ENCODE measurements at places on chromosomes 6 and 20.

DNA sequence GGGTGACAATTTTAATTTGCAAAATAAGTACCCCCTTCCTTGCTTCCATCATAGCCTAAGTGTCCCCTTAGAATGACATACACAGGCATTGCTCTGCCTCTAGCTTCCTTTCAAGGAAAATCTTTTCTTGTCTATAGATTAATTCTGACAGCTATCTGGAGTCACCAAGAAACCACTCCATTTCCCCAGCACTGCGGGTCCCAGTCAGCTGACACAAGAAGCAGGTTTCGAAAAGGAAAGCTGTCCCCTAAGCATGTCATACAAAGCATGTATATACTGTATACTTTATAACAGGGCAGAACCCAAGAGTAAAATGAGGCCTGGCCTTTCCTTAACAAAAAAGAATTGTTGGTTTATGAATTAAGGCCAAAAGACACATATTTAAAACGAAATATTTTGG lies 273.5 kb downstream of the BTBD9 start:
- DNase-seq: no peak

GRCh38 chr6:149493761-149494320 lies 9.0 kb upstream of the ZC3H12D start:
- DNase-seq: no peak

DNA sequence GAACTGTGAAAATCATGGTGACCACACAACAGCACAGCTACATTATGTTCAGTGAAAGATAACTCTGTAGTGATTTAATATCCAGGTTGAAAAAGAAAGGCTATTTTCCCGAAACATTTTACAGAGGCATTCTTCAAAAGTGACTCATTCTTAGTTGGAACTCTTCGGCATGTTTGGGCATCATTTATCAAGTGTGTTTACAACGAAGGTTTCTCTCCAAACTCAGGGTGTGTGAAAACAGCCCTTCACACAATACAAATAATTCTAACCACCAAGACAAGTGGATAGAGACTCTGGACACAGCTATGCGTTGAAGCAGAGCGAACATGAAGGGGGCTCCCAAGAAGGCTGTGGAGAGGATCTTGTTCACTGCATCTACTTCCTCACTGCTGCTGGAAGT lies 57.6 kb downstream of the CBLN4 start:
- DNase-seq: no peak

DNA sequence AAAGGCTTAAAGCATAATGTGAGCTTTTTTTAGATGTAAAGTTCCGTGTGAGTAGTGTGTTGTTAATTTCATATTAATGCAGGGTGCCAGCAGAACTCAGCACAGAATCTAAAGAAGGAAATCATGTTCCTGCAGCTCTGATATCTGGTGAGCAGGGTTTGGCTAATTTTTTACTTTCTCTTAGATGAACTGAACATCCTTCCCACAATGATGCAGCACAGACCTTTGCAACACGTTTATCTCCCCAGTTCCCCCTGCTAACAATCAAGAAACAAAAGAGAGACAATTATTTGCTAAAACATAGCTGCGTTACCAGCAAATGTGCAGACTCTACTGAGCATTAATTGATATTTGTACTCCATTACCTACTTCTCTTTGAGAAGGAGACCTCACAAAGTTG lies 39.1 kb upstream of the ATXN1 start:
- no peak for DNase-seq

GRCh38 chr6:159578629-159579028 lies 114.4 kb downstream of the SOD2 start:
- no peak for DNase-seq

DNA sequence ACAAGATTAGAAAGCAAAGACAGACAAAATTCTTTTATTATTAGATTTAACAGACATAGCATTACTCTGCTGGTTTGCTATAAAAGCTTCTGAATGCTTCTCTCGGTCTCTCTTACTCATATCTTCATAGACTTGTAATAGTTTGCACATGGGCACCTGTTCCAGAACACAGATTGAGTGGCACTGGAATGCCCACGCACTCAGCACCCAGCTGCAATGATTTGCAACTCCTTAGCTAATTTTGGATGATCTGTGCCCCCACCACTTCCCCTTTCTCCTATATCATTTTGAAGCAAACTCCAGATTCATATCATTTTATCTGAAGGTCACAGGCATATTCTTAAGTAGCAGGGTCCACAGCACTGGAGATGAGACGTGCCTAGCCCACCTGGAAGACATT lies 148.8 kb downstream of the CFAP61 start:
- no peak for DNase-seq

DNA sequence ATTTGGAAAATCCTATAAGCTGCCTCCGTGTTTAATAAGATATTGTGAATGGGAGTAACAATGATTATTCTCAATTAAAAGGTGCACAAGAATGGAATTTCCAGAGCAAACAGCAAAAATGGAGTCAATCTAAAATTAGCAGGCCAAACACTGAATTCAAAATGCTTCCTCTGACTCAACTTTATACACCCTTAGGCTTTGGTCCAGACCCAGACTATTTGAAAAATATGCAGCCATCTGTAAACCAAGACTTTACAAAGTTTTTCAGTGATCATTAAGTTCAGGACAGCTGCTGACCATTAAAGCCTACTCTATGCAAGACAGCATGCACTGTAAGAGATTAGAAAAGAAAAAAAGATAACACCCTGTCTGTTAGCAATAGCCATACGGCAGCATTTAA lies 39.4 kb upstream of the CCN6 start:
- DNase-seq: no peak

Data from H7 (cell line).